Activated CD4-positive, alpha-beta T cell treated with anti-CD3 and anti-CD28 coated beads, Interleukin-2, amount 50 U/mL, for 48 hours (primary cell): ENCODE measurements at places on chromosomes 16 and 17.

- no peak for DNase-seq
Measured at GRCh38 chr17:40022961-40023541, 7.8 kb downstream of the CSF3 start.

DNA sequence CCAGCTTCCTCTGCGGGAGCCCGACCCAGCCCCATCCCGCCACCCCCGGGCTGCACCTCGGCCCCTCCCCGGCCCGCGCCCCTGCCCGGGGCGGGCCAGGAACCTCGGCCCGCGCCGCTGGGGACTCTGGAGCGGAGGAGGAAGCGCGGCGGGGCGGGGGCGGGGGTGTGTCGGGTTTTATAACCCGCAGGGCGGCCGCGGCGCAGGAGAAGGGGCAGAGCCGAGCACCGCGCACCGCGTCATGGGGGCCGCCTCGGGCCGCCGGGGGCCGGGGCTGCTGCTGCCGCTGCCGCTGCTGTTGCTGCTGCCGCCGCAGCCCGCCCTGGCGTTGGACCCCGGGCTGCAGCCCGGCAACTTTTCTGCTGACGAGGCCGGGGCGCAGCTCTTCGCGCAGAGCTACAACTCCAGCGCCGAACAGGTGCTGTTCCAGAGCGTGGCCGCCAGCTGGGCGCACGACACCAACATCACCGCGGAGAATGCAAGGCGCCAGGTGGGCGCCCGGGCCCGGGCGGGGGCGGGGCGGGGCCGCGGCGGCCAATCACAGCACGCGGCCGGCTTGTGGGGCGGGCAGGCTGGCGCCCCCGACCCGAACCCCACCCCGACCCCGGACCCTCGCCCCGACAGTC is at the start of gene ACE:
ACE (plus strand) TSS at position 208 of the 626 bp plus-strand sequence; CDS start at position 242, 34 bp downstream.
- peak; percentile 34 for DNase-seq

- DNase-seq = no peak
Measured at GRCh38 chr16:54152362-54153239, 134.0 kb downstream of the IRX3 start.

DNA sequence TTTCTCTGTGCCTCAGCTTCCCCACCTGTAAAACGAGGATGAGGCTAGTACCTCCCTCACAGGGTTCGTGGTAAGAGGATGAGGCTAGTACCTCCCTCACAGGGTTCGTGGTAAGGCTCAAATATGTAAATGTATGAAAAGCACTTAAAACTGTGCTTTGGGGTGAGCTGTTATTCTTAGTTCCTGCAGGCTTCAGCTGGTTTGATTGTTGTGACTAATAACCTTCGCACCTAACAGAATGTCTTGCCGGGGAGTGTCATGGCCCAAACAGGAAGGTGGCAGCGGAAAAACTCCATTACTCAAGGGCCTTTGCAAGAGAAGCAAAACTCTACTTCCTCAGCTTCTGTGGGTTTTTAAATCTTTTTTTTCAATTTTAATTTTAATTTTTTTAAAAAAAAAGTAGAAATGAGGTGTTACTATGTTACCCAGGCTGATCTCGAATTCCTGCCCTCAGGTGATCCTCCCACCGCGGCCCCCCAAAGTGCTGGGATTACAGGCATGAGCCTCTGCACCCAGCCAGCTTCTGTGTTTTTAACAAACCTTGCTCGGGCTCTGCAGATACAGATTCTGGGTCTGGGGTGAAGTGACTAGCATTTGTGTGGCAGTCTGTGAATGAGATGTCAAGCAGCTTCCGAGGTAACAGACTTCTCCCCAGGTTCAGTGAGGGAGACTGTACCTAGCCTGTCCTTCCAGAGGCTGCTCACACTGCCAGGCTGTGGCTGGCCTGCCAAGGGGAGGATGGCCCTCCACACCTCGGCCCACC is 103.0 kb downstream of the RAB11FIP4 start:
- peak; percentile 67 for DNase-seq

DNA sequence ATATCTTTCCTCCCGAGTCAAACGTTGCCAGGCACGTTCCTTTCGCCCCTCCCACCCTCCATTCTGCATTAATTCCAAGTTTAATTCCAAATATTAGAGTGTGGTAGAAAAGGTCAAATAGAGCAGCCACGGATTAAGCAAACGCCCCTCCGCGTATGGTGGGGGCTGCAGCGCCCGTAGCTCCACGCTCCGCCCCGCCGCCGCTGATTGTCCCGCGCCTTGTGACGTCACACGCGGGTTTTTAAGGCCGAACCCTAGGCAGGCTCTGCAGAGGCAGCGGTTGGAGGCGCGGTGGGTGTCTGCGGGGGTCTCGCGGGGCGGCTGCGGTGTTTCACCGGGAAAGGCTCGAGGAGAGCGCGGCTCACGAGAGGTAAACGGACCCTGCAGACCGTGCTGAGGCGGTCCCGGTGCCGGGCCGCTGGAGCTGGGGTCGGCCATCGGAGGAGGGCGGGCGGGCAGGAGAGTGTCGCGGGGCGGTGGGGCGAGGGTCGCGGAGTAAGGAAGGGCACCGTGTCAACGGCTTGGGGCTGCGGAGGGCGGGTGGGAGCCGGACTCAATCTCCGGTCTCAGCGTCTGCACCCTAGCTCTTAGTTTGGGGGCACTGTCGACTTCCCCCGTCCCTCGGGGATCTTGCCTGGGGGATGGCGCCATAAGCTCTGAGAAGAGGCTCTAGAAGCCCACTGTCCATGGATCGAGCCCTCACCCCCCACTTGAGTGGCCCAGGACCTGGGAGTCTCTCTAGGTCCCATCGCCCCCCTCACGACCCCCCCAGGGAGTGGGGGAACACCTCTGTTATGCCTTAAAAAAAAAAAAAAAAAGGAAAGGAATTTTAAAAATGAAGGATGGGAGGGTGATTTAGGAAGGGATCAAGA is at the start of gene ARL4D:
ARL4D (plus strand) TSS at position 270 of the 872 bp plus-strand sequence. CDS start 740 bp downstream, outside the sequence.
- peak; percentile 83 for DNase-seq

GRCh38 chr16:19805459-19806162 is 79.0 kb downstream of the GPRC5B start:
- no peak for DNase-seq

DNA sequence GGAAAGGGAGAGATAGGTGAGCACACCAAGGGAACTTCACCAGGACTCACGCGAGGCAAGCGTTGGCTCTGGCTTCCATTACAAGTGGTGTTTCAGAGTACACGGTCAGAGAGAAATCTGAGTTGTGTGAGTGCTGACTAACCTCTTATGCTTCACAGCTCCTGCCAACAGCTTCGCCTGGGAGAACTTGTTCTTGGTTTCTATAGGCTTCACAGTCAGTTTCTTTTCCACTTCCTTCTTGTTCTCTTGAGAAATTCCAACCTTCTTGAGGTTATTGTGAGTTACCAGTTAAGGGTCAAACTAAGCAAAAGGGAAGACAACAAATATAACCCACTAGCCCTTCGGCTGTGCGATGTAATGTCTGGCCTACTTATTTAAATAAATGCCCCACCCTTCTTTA is 18.9 kb downstream of the PSME3IP1 start:
- no peak for DNase-seq
